ENCODE measurements at places on chromosomes 16 and 17.
A peak's percentile ranks its signal among the peaks of the same experiment; 100 is the strongest.

DNA sequence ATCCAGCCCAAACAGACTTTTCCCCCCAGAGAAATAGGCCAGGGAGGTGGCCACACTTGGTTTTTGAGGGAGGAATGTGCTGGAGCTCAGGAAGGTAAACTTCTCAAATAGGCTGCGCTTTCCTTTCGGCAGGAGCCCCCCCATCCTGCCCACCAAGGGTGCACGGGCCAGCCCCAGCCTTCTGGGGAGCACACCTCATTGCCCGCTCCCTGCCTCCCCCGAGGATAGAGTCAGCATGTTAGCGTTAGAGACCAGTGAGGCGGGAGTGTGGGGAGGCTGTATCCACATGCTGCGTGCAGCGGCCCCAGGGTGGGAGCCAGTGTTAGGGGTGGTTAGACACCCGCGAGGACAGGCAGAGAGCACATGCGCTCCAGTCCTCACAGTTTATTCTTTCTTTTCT, 42.3 kb downstream of the PIPOX start:
- DNase-seq: no peak

- no peak for DNase-seq
Observed at GRCh38 chr17:7348478-7349242, 3.3 kb upstream of the KCTD11 start.

DNA sequence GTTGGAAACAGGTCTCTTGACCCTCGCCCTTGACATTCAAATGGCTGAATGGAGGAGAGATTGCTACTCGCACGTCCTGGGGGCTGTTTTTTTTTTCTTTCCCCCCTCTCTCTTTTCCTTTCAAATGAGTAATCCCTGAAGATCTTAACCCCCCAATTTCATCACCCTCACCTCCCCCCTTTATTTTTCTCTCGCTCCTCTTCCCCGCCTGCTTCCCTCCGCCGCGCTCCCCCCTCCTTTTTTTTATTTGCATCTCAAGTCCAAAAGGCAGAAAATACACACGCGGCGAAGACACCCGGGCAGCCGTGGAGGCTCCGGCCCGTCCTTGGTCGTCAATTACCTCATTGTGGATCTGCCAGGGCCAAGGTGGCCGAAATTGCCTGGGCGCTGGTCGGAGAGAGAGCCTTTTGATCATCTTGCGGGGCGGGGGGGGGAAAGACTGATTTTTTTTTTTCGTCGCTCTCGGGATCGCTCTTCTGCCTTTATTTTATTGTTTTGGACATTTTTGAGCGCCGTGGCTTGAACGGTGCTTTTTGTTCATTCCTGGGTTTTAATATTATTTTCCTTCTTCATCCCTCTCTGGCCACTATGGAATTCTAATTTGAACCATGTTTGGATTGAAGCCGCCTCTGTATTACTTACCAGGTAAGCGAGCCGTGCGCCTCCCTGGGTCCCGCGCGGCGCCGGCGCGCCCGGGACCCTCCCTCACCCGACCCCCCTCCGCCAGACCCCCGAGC, 57.2 kb upstream of the GSE1 start:
- peak; percentile 16 for DNase-seq

DNA sequence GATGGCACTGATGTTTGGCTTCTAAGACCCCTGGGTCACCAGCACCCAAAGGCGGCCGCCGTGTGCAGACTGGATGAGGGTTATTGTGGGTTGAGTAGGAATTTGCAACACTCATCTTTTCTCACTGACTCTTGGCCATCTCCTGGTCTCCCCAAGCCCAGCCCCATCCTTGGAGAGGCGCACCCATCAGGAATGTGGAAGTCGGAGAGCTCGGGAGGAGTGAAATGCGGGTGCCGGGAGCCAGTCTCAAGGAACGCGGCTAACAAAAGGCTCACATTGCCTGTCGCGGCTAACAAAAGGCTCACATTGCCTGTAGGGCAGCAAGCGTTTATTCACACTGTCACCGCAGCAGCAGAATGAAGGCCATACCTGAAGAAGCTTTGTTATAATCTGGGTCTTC, 248.6 kb downstream of the FOXL1 start:
- DNase-seq: no peak

DNA sequence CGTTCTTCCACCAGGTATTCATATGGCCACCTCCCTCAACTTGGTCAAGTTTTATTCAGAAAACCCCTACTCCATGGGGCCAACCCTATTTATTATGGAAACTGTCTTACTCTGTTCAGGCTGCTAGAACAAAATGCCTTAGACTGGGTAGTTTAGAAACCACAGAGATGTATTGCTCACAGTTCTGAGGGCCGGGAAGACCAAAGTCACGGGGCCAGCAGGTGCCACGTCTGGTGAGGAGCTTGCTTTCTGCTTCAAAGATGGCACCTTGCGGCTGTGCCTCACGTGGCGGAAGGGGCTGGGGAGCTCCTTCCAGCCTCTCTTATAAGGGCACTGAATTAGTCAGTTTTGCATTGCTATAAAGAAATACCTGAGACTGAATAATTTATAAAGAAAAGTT, 74.3 kb downstream of the AXIN2 start:
- no peak for DNase-seq

DNA sequence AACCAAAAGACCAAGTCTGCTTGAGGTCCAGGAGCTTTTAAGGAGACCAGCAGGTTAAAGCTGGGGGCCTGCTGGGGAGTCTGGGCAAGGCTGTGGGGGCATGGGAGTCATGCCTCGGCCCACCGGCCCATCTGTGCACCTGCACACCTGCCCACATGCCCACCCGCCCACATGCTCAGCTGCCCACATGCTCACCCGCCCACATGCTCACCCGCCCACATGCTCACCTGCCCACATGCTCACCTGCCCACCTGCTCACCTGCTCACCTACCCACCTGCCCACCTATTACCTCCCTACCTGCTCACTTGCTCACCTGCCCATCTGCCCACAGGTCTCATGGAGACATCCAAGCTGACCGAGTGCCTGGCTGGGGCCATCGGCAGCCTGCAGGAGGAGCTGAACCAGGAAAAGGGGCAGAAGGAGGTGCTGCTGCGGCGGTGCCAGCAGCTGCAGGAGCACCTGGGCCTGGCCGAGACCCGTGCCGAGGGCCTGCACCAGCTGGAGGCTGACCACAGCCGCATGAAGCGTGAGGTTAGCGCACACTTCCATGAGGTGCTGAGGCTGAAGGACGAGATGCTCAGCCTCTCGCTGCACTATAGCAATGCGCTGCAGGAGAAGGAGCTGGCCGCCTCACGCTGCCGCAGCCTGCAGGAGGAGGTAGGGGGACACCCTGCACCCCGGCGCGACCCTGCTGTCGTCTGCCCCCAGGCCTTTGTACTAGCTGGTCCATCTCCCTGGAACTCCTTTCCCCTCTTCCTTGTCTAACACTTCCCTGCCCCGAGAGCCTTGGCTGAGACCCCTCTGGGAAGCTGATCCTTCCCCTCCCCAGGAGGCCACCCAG, 14.0 kb downstream of the CARD14 start:
- no peak for DNase-seq

DNA sequence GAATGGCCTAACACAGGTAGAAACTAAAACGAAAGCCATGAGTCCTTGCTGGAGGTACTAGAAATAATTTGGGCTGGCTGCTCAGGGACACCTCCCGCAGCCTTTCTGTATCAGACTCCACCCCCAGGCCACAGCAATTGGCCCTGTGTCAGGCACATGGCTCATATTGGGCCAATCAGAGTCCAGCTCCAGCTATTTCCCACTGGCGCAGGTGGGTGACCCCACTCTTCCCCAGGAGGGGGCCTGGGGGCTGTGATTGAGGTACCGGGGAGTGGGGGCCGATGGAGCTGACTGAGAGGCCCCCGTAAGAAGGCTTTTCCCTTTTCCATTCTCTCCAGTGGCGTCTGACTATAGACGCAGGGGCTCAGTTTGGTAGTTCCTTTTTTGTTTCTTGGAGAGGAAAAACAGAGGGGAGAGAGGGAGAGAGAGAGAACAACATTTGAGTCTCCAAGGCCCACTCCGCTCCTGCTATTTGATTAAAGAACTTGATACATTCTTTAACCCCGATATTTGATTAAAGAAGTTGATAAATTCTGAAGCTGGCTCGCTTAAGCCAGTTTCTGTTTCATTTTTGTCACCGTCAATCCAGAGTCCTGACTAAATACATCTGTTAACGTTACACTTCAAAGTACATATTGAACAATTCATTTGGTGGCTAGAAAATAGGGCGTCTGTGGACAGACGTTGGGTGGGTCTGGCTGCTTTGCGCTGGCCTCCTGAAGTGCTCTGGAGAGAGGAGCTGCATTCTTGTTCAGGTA, 26.3 kb downstream of the FOXL1 start:
- peak; percentile 31 for DNase-seq

- DNase-seq: no peak
Observed at GRCh38 chr17:78935419-78936323, 10.5 kb upstream of the TIMP2 start.
